Stimulated activated CD4-positive, alpha-beta T cell treated with anti-CD3 and anti-CD28 coated beads, Interleukin-15, amount 100 ng/mL, for 24 hours (primary cell): ENCODE measurements at places on chromosomes 1 and 21.

- DNase-seq: no peak
These were observed 445.8 kb upstream of the ZP4 start for GRCh38 chr1:238336531-238336930.

DNA sequence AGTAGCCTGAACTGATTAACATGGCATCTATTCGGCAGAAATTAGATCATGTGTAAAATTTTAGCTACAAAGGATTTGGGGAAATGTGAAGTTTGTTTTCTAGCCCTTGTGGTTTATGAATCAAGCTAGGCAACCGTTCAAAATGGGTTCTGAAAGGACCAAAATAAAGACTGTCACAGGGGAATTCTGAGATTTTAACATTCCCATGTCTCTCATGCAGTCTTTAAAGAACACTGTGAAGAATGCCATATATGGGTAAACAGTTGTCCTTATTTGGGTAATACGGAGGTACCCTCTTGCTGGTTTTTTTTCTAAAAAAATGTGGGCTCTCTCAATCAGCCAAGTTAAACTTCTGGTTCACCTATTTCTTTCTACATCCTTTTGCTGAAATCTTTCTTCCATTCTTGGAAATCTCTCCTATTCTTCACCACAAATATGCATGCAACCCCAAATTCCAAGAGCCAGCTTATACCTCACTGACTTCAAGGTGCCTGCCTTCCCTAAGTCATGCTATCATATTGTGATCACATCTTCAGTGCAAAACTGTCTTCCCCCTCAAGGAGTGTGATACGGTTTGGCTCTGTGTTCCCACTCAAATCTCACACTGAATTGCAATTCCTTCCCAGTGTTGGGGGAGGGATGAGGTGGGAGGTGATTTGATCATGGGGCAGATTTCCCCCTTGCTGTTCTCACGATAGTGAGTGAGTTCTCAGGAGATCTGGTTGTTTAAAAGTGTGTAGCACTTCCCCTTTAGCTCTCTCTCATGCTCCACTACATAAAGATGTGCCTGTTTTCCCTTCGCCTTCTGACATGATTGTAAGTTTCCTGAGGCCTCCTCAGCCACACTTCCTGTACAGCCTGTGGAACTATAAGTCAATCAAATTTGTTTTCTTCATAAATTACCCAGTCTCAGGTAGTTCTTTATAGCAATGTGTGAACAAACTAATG lies 308.7 kb downstream of the TTLL7 start:
- no peak for DNase-seq

- no peak for DNase-seq
These were observed 4.8 kb upstream of the SFN start for GRCh38 chr1:26858160-26858559.

GRCh38 chr21:35206141-35207125 lies 157.3 kb upstream of the RUNX1 start:
- no peak for DNase-seq

DNA sequence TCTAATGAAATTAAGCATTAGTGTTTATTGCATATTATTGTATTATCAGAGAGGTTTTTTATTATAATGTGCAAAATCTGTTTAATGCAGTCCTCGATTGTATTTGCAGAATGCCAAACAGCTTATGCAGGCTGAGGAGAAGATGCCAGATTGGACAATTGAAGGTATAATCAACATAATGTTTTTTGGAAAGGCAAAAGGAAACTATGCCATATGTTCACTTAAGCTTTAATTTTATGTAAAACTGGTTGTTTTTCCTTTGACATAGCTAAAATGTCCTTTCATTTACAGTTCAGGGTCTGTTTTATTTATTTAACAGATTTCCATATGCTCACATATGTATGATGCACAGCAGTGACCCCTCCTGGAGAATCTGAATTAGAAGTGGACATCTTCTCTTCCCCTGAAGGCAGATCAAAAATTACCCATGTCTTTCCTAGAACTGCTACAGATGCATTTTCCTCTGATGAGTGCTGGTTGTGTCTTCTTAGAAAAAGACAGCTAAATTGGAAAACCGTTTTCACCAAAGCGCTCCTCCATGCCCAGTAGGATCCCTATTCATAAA lies 143.5 kb upstream of the USH2A start:
- DNase-seq: no peak

GRCh38 chr1:91769742-91770141 lies 116.2 kb downstream of the TGFBR3 start:
- no peak for DNase-seq

DNA sequence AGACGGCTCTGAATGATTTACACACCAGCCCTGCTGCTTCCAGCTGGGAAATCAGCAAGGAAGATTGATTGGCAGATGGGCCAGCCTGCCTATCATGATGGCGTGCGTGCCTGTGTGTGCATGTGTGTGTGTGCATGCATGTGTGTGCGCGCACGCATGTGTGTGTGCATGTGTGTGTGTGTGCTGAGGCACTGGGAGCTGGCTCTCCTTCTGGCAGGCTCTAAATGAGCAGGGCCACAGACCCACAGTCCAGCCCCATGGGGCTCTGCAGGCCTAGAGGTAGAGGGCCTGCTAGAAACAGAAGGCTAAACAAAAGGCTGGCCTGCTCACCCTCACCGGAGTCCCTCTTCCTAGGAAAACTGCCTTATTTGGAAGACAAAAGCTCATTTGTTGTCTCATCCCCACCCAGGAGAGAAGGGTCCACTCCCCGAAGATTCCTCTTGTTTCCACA lies 6.0 kb downstream of the KLHDC8A start:
- DNase-seq: no peak

DNA sequence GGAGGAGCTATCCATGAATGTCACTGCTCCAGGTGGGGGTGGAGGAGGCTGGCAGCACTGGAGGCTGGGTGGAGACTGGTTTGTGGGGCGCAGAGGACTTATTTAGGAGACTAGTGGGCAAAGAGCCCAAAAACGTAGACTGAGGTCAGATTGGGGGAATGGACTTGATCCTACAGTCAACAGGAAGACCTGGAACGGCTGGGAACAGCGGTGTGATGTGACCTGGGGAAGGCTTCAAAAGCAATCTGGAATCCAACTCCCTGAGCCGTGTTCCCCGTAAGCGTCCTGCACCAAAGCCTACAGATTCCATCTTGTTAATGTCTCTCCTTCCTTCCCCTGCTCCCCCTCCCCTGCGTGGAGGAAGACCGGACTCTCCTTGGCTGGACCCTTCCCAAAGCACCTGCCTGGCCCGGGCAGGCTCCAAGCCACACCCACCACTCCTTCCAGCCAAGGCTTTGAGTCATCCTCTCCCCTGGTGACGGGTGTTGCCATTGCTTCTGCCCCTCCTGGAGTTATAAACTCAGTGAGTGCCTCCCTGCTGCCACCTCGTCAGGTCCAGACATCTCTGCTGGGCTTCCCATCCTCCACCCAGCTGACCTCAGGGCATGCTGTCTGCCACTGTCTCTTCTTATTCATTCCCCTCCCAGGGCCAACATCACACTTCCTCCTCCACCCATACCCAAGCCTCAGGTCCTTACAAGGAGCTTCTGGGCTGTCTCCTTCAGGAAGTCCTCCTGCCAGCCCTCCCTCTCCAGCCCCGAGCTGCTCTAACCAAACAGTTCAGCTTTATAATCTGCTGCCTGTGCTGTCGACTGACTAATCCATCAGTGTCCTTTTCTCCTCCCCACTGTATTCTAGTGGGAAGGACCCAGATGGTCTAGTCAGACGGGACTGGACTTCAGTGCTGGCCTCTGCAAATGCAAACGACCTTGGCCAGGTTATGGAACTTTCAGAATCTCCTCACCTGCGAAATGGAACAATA lies 1.6 kb upstream of the CLSTN1 start:
- DNase-seq: peak; percentile 51

DNA sequence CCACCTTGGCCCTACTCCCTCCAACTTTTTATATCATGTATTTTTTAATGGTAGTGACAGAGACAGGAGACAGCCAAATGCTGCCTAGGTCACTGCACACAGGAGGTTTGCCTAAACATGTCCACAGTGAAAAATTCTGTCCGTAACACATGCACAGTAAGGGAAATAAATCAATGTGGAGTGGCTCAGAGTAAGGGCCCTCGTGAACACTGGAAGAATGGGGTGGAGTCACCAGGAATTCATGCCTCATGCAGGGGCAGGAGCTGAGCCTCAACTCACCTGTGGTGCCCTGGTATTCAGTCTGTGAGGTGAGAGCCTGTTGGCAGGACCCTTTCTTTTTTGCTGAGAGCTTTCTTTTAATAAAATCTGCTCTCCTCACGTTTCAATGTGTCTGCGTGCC lies 289.1 kb downstream of the TGFB2 start:
- no peak for DNase-seq

DNA sequence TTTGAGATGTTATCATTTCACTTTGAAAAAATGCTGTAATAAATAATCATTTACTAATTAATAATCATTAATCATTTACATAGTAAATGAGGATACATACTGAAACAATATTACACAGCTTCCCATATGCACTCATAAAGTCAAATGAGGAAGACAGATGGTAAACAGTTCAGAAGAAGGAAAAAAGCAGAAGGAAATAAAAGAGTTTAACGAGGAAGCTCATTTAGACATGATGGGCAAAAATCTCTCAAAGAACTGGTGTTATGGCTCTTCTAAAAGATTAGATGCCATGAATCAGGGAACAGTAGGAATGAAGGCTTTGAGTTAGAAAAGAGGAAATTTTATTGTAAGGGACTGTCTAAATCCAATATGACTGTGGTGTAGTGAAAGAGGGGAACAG lies 347.6 kb downstream of the PTPRC start:
- no peak for DNase-seq

DNA sequence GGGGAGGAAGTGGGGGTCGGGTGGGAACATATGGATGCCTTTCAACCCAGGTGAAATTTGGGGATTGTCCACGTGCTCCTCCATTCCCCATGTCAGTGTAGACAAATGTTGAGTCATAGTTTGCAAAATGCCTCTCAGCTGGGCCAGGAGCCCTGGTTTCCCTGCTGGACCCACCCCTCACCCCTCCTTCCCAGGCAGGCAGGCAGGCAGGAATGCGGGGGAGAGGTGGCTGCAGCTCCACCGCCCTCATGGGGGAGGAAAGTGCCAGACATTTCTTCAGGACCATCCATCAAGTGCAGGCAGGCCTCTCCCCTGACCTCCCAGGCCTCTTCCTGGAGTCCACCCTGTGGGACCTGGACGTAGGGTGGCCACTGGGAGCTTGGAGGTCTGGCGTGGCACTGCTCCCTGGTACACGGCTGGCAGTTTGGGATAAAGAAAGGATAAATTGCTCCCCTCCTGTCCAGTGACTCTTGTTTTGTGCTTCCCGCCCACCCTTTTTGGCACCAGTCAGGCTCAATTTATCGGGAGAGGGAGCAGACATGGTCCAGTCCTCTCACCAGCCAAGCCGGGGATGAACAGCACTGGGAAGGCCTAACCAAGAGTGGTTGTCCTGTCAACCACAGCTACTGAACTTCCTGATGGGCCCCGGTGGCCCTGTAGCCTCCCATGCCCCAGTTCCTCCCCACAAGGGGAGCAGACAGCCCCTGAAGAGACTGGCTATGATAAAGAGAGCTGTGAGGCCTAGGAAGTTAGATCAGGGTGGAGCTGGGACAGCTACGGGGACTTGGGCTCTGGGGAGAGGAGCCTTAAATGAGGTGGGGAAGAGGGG lies 18.9 kb downstream of the NPR1 start:
- no peak for DNase-seq

DNA sequence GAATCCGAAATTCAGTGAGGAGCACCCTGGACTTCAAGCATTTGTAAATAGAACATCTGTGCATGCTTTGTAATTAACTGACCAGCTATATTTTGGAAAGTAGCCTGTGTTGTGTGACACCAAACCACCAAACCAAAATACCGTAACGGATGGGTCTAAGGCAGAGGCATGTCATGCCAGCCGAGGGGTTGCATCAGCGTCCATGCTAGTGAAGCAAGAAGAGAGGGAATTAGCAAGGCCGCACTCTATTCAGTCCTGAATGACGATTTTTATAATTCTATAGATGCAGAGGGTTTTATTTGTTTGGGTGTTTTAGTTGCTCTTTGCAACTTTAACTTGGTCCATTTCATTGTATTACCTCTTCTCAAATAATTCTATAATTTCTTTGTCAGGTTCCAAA lies 116.8 kb upstream of the SMYD2 start:
- DNase-seq: no peak

- DNase-seq: no peak
These were observed 53.2 kb downstream of the CNN3 start for GRCh38 chr1:94873520-94874351.

DNA sequence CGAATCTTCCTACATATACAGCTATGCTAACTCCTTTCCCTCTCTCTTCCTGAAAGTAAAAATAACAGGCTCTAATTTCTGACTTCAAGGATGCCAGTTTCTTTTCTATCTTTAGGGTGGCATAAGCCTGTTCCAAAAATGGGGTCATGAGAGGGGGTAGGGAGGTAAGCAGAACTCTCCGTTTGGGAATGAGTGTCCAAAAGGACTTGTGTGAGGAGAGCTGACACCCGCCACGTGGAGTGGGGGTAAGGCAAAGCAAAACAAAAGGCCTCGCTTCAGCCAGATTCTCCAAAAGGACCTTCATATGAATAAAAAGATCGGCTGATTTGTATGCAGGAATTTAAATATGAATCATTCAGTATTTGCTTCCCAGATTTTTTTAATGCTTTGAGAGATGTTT lies 28.6 kb downstream of the PLPPR4 start:
- no peak for DNase-seq

- DNase-seq: no peak
These were observed 40.4 kb downstream of the LYST start for GRCh38 chr1:235826102-235826854.

- DNase-seq: no peak
These were observed 22.2 kb upstream of the PTPN14 start for GRCh38 chr1:214573386-214574318.

DNA sequence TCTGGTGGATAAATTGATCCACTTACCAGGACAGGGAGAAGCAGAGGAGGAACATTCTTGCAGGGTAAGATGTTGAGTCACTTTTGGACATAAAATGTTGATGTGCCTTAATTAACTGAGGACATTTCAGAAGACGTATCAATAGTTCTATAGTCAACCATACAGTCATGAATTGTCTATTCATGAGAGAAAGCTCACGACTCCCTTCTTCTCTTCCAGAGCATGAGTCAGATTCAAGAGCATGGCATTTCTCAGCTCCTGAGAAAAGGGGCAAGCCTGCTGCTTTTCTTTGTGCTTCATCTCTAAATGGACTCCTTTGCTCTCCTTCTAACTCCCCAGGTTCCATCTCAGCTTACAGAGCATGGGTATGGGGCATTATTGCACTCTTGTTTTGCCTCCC lies 55.7 kb downstream of the ADGRL4 start:
- no peak for DNase-seq

GRCh38 chr1:20903437-20903836 lies 116.3 kb upstream of the HP1BP3 start:
- DNase-seq: no peak

GRCh38 chr1:158999316-159000069 lies 10.2 kb upstream of the IFI16 start:
- no peak for DNase-seq

DNA sequence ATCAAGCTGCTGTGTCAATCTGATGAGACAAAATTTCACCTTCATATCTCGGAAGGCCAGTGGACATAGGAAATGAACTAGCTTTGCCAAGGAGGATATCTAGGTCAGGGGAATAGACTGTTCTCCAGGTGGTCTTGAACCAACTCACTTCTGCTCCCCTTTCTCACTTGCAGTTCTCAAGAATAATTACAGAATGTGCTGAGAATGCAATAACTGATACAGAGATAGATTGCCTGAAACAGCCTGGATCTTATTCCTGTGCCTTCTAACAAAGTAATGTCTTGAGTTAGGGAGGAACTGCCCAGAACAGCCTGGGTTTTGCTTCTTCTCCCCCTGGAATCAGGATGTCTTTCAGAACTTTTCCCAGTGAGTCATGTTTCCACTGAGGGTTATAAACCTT lies 636.7 kb downstream of the KCNT2 start:
- DNase-seq: no peak

GRCh38 chr1:84959294-84959693 lies 37.6 kb downstream of the MCOLN2 start:
- DNase-seq: peak; percentile 65

- no peak for DNase-seq
These were observed 20.6 kb upstream of the NBL1 start for GRCh38 chr1:19623523-19623922.
